ENCODE measurements at places on chromosomes 5 and 9.

DNA sequence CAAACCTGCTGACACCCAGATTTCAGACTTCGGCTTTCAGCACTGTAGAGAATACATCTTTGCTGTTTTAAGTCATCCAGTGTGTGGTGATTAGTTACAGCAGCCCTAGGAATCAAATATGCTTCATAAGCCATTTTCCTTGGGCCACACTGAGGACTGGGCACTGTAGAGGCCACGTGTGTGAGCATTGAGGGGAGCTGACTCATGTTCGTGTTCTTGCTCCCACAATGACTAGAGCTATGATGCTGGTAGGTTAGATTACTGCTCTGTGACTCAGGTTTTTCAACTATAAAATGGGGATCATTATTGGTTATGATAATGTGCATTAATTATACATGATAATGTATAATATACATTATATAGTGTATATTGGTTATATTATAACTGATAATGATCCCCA is 96.5 kb upstream of the PALM2AKAP2 start:
- DNase-seq: no peak

- DNase-seq: no peak
These were observed 438.5 kb downstream of the MED10 start for GRCh38 chr5:5939759-5940370.

- DNase-seq: no peak
These were observed 45.2 kb downstream of the CDC14B start for GRCh38 chr9:96574455-96574854.

DNA sequence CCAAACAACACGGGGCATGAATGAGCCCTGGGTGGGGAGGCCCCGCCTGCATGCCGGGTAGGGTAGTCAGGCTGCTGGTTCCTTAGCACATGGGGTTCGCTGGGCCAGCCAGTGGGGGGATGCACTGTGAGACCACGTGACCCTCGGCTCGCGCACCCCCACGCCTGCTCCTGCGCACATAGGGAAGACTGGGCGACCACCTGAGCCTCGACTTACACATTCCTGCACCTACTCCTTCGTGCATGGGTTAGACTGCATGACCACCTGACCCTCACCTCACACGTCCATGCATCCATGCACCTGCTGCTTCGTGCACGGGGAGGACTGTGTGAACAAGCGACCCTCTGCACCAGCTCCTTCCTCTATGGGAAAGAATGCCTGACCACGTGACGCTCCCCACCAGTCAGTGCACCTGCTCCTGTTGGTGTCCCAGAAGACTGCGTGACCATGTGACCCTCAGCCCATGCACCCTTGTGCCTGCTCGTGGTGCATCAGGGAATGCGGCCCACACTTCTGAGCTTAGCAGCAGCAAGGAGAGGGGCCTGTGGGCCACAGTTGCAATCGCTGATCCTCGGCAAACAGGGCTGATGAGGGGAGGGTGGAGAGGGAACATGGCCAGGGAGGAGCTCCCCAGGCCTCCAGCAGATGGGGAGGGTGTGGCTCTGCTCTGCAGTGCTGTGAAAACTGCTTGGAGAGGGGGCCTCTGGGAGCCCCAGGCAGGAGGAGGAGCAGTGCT is 18.1 kb downstream of the LPCAT1 start:
- no peak for DNase-seq

DNA sequence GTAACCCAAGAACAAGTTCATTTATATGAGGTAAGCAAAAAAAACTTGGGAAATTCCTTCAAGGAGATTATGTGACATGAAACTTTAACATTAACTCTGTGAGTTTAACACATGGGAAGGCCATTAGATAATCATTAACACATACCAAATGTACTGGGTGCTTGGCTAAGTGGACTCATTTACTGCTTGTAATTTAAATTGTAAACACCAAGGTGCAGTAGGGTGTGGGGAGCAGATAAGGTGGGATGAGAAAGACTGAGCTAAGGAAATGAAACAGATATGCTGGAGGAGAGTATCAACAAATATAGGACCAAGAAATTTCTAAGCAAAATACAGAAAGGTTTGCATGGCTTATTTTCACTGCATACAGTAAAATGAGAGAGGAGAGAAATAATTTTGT is 2384.8 kb upstream of the ACO1 start:
- no peak for DNase-seq

DNA sequence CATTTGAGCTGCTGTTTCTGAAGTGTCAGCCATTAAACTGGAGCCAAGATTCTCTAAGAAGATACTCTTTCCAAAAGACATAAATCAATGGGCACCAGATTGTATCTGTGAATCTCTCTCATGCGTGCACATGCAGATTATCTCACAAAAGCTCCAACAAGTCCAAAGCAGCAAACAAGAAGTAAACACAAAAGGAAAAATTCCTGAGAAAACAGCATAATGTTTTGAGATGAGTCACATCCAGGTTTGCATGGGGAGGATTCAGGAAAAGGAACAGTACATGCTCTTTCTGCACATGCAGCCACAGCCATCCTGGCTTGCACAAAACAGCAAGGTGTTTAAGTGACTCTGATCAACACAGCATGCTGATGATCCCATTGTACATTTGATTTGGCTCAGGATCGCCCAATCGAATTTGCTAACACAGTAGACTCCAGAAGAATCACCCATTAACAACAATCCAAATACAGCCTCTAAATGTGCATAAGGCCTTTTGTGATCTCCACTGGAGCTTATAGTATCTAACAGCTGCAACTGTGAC is 143.1 kb downstream of the ELAVL2 start:
- DNase-seq: no peak

DNA sequence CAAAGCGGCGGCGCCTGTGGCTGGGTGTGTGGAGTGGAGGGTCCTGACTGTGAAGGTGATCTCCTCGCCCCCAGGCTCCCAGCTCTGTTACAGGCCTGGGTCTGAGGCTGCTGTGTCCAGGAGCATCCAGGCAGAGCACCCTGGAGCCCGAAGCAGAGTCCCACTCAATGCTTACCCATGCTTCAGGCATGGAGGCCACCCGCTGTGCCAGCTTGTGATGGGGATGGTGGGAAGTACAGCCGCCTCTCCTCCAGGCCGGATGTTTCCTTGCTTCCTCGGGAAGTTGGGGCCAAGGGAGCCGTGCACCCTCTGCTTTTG is 255.9 kb upstream of the IRX1 start:
- DNase-seq: no peak

DNA sequence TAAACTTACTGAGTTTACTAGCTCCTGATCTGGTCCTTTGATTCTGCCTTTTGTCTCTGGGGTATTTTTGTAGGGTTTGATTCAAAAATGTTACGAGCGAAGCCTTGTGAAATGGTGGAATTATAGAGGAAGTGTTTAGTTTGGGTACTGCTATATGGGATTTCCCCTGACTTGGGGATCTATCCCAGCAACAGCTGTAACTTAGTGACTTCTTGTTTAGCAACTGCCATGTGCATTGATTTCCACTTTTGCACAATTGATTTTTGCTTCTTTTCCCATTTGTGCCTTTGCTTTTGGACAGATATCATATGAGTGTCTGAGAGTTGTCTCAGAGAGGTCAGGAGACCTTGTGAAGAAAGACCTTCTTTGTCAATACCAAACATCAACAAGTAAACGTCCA is 248.5 kb upstream of the DAP start:
- DNase-seq: no peak

DNA sequence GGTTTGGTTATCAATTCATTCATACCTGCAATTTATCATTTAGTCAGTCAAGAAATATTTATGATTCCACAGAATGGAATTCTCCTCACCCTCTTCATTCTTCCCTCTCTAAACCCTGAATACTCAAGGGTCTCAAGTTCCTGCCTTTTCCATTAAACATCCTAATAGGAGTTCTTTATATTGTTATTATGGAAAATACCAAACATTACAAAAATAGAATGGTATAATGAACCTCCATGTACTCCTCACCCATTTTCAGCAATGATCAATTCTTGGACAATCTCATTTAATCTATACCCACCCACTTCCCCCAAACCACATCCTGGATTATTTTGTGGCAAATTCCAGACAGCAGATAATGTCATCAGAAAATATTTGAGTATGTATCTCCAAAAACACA is 74.5 kb downstream of the ADAMTS12 start:
- no peak for DNase-seq
